ENCODE measurements at places on chromosomes 5 and 9. TPM values are rescaled to one million over a fixed set of nuclear protein-coding genes. Genes with fewer than 3 reads are reported as not detected.

The GFPT2 gene
- total RNA-seq, result 24.8 TPM

The PFN3 gene
- not detected for total RNA-seq

The STPG3 gene
- not detected for total RNA-seq

The LHFPL2 gene
- 49.2 TPM for total RNA-seq

The FTMT gene
- not detected for total RNA-seq

The C9 gene
- total RNA-seq, result not detected

The RASGRF2 gene
- total RNA-seq, result 12.4 TPM

The SMAD5 gene
- total RNA-seq, result 36.0 TPM

The OSMR gene
- 9.7 TPM for total RNA-seq

The SHOC1 gene
- total RNA-seq, result under 0.01 TPM

The GMCL2 gene
- total RNA-seq, result not detected

The PCDHA1 gene
- not detected for total RNA-seq

The NUDCD2 gene
- total RNA-seq, result 5.6 TPM

The ANKRD18B gene
- total RNA-seq, result 0.94 TPM

The SHISAL2B gene
- total RNA-seq, result not detected

The PLCXD3 gene
- under 0.01 TPM for total RNA-seq

The TPPP gene
- 0.19 TPM for total RNA-seq

The AGXT2 gene
- total RNA-seq, result not detected

The IL3 gene
- not detected for total RNA-seq

The NDUFB6 gene
- 75.8 TPM for total RNA-seq

The FIBCD1 gene
- 0.19 TPM for total RNA-seq

The PCDHB6 gene
- total RNA-seq, result 0.09 TPM

The CLIC3 gene
- 0.90 TPM for total RNA-seq

The ASPN gene
- total RNA-seq, result not detected

The DHFR gene
- total RNA-seq, result 12.8 TPM

The CAPSL gene
- not detected for total RNA-seq

The PCDHGA3 gene
- 1.9 TPM for total RNA-seq

The CDK7 gene
- total RNA-seq, result 60.7 TPM

The TNC gene
- total RNA-seq, result 0.54 TPM

The PCDHGB4 gene
- total RNA-seq, result 14.9 TPM

The NEURL1B gene
- 0.36 TPM for total RNA-seq

The DENND1A gene
- total RNA-seq, result 8.7 TPM

The FAM81B gene
- not detected for total RNA-seq

The ARHGEF37 gene
- 9.4 TPM for total RNA-seq

The SH3TC2 gene
- total RNA-seq, result 6.0 TPM

The WASHC1 gene
- 5.6 TPM for total RNA-seq

The CNOT8 gene
- total RNA-seq, result 59.7 TPM

The SLC45A2 gene
- not detected for total RNA-seq

The ZDHHC11B gene
- total RNA-seq, result not detected

The GFM2 gene
- total RNA-seq, result 39.4 TPM

The CD72 gene
- not detected for total RNA-seq

The FBP1 gene
- 0.38 TPM for total RNA-seq

The RAB3C gene
- not detected for total RNA-seq
